HepG2 (cell line): ENCODE measurements at places on chromosomes 11 and 22. TPM values are rescaled to one million over a fixed set of nuclear protein-coding genes. Genes with fewer than 3 reads are reported as not detected.

- peaks cover 11% of the 10 kb centered on the region; the same call in 1 of the 2 replicates for H3K4me1 ChIP-seq
- no peak overlapping the region for H3K27ac ChIP-seq
- H3K4me3 ChIP-seq: no peak overlapping the region
These were observed 30.2 kb upstream of the CFAP300 start for GRCh38 chr11:102017026-102017425.

- DNase-seq: no peak
- H3K4me1 ChIP-seq: peaks cover 52% of the 10 kb centered on the region
- H3K36me3 ChIP-seq: peaks cover 44% of the 10 kb centered on the region; the same call in 2 of the 3 replicates
- H3K27ac ChIP-seq: no peak overlapping the region
- H3K4me3 ChIP-seq: no peak overlapping the region
These were observed 5.2 kb downstream of the PPP2R1B start for GRCh38 chr11:111761036-111761435.

Gene TMEM45B
- total RNA-seq: 17.3 and 29.1 TPM in 2 replicates

DNA sequence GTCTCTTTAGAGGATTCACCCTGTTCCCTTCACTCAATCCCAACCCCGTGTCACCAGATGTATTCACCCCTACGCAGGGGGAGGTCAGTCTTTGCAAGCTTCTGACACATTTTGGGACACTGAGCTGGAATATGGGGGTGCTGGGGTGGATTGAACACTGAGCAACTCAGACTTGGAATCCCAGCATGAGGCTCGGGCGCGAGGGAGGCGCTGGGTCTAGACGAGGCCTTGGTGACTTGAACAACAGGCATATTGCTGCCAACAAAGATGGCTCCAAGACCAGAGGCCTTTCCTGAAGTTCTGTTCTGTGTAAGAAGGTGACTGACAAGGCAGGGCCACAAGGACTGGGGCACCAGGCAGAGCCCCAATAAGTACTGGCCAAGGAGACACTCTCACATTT, 3.0 kb upstream of the SCGB2A1 start:
- peaks cover 26% of the 10 kb centered on the region for H3K27me3 ChIP-seq
- DNase-seq: no peak
- no peaks in the 10 kb centered on the region for H3K36me3 ChIP-seq
- H3K4me1 ChIP-seq: no peaks in the 10 kb centered on the region
- H3K4me3 ChIP-seq: no peak overlapping the region

DNA sequence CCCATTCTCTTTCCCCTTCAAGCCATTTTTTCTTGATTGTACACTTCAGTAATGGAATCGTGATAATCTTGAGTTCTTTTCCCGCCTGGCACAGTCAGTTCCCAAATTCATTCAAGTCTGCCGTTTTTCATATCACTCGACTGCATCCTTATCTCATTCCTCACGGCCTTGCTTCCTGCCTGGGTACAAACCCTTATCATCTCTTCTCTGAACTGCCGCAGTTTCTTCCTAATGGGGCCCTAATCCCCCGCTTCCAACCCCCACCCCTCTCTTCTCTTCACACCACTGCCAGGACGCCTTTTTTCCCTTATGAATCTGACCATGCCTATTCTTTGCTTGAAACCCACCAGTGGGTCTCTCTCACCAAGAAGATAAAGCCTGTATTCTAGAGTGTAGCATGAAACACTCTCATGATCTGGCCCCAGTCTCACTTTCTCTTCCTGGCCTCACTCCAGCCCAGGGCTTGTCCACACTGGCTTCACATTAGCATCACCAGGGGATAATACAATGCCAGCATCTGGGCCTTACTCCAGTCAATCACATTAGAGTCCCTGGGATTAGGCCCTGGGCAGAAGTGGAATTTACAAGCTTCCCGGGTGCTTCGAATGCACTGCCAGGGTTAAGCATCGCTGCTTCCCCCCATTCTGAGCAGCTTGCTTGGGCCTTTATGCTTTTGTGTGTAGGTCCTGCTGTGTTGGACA, 102.1 kb downstream of the FBXO7 start:
- no peak overlapping the region for H3K27ac ChIP-seq
- H3K36me3 ChIP-seq: no peaks in the 10 kb centered on the region
- peaks cover 53% of the 10 kb centered on the region for H3K4me1 ChIP-seq
- H3K27me3 ChIP-seq: no peaks in the 10 kb centered on the region

GRCh38 chr11:133399855-133400625, 132.3 kb downstream of the OPCML start:
- no peaks in the 10 kb centered on the region for H3K36me3 ChIP-seq
- H3K27ac ChIP-seq: no peak overlapping the region
- no peaks in the 10 kb centered on the region for H3K4me1 ChIP-seq
- H3K4me3 ChIP-seq: no peak overlapping the region
- no peaks in the 10 kb centered on the region for H3K27me3 ChIP-seq

DNA sequence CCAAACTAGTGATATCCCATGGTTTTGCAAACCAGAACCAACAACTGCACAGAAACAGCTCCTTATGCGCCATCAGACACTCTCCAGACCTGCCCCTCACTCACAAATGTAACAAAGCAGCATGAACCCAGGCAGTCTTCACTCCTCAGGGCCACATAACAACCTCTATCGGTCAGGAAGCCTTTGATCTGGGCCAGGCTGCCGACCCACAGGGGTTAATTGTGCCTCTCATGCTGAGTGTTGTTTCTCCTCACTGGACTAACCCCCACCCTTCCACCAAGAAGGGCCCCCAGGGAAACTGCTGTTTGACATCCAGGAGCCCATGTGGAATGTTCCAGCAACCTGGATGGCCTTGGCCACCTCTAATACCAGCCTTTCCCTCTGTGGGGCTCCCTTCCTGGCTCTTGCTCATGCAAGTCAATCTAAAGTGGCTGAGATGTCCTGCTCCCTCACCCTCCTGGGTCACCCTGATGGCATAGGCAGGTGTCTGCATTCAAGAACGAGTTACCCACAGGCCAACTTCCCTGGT, 7.9 kb upstream of the RGL4 start:
- DNase-seq: no peak
- peaks cover 15% of the 10 kb centered on the region; the same call in 1 of the 3 replicates for H3K36me3 ChIP-seq
- no peaks in the 10 kb centered on the region for H3K27me3 ChIP-seq
- H3K4me1 ChIP-seq: peaks cover 27% of the 10 kb centered on the region
- no peak overlapping the region for H3K27ac ChIP-seq
- H3K4me3 ChIP-seq: no peak overlapping the region

Gene OR2AT4
- not detected in 2 replicates for total RNA-seq

DNA sequence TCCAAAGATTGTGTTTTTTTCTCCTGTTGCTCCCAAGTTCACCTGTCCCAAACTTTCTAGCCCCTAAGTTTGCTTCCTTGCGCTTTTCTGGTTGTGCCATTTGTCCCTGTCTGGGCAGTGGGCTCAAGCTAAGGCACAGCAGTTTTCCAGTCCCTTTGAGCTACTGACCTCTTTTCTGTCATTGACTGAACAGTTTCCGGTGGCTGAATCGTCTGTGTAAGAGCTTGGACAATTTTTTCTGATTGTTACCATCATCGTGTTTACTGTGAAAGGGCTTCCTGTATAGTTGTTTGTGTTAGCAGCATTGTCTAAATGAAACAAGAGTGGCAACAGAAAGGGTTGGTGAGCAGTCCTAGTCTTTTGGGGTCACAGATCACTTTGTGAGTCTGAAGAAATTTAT, 49.8 kb downstream of the BMAL1 start:
- H3K4me3 ChIP-seq: no peak overlapping the region
- peaks cover 6% of the 10 kb centered on the region; the same call in 1 of the 2 replicates for H3K4me1 ChIP-seq
- no peak for DNase-seq
- no peak overlapping the region for H3K27ac ChIP-seq
- H3K36me3 ChIP-seq: no peaks in the 10 kb centered on the region

Gene DBX1
- not detected in 2 replicates for total RNA-seq

DNA sequence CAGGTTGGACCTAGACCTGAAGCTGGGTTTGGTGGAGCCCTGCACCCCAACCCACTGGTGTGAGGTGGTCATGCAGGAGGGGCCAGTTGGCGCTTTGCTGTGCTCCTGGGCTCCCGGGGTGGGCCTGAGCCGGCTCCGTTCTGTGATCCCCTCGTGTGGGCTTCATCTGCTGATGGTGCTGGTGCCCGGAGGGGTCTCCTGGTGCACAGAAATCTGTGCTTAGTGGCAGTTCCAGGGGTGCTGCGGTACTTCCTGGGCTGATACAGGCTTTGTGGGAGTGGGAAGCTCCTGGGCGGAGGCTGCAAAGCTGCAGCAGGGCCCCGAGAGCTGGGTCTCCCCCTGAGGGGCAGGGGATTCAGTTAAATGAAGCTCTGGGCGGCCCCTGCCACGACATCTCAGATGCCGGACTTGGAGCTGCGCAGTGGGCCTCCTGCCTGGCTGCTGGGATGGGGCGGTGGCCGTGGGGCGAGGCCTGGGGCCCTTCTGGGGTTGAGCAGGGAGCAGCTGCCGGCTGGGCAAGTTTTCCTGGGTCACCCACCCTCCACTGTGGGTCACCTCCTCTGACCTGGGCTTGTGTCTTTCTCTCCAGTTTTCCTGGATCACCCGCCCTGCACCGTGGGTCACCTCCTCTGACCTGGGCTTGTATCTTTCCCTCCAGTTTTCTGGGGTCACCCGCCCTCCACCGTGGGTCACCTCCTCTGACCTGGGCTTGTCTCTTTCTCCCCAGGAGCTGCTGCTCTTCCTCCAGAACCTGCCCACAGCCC, 410.5 kb downstream of the TBC1D22A start:
- no peak overlapping the region for H3K27ac ChIP-seq
- no peaks in the 10 kb centered on the region for H3K4me1 ChIP-seq
- no peaks in the 10 kb centered on the region for H3K27me3 ChIP-seq
- no peak overlapping the region for H3K4me3 ChIP-seq
- DNase-seq: no peak

DNA sequence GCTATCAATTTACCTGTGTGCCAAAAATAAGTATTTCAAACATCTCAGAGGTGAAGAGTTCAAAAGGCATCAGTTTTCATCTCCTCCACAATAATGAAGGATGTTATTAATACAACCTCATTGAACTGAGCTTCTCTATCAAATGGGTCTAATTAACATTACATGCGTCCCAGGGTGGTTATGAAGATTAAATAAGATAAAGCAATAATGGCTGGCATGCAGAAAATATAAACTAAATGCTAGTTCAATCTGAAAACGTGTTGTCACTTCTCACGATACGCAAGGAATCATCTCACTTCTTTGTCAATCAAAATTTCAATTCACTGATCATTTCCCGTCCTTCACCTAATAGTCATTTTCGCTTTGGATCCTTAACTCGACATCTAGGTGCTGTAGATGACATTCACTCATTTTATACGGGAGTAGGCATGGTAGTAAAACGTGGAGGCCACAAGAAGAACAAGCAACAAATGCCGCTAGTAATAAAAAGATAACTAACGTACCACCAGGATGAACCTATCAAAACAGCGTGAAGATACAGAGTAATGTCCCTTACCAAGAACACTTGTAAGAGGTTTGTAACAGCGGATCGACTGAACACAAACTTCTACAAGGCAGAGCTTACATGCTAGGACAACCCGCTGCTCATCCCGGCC, 918 bp downstream of the CHORDC1 start:
- no peak for DNase-seq
- peaks cover 32% of the 10 kb centered on the region for H3K4me1 ChIP-seq
- no peaks in the 10 kb centered on the region; the same call in 2 of the 3 replicates for H3K27me3 ChIP-seq
- peaks cover 7% of the 10 kb centered on the region; the same call in 2 of the 3 replicates for H3K36me3 ChIP-seq
- peak overlapping the region; percentile 82 for H3K4me3 ChIP-seq

DNA sequence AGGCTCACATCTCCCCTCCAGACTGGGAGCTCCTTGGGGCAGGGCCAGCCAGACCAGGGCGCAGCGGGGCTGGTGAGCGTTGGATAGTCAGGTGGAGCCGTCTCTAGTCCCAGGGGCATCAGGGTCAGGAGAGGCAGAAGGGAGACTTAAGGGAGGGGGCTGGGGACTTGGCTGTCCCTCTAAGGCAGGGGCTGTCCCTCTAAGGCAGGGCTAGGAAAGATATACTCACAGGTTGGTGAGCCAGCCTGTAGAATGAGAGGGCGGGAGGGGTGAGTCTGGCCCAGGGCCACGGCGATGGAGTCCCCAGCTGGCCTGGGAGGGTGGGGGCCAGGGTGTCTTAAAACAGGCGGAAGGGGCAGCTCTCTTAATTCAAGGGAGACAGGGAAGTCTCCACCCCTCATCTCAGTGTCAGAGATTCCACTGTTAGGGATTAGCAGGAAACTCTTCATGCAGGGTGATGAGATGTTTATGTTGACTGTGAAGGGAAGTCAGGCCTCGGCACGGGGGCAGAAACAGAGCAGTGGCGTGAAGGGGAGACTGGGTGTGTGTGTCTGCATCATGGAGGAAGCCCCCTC, 11.3 kb downstream of the P2RY2 start:
- no peaks in the 10 kb centered on the region for H3K36me3 ChIP-seq
- DNase-seq: no peak
- peaks cover 4% of the 10 kb centered on the region; the same call in 1 of the 3 replicates for H3K27me3 ChIP-seq
- H3K27ac ChIP-seq: no peak overlapping the region
- H3K4me3 ChIP-seq: no peak overlapping the region

Gene DNAJC24
- total RNA-seq: 12.0 and 13.7 TPM in 2 replicates

Gene KRTAP5-2
- not detected in 2 replicates for total RNA-seq

DNA sequence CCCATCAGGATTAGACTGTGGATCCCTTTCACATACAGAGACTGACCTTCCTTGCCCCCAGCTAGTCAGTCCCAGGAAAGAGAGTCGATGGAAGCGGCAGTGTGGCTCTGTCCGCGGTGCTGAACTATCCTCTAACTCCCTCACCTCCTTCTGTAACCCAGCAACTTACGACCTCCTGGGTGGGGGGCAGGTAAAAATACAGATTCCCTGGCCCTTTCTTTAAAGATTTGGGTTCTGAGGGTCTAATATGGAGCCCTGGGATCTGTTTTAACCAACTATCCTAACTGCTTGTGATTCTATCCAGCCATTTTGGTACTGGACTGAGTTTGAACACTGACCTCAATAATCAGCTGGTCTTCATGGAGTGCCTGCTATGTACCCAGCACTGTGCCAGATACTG, 23.2 kb downstream of the MFNG start:
- no peaks in the 10 kb centered on the region for H3K36me3 ChIP-seq
- peak; percentile 28 for DNase-seq

Gene TPBGL
- not detected in 2 replicates for total RNA-seq

Gene GDPD4
- not detected in 2 replicates for total RNA-seq

- H3K27ac ChIP-seq: no peak overlapping the region
- no peaks in the 10 kb centered on the region for H3K4me1 ChIP-seq
- no peak overlapping the region for H3K4me3 ChIP-seq
- H3K27me3 ChIP-seq: no peaks in the 10 kb centered on the region
- H3K36me3 ChIP-seq: no peaks in the 10 kb centered on the region
These were observed 9.8 kb upstream of the DDX10 start for GRCh38 chr11:108654994-108655631.

- no peak overlapping the region for H3K27ac ChIP-seq
- no peaks in the 10 kb centered on the region for H3K36me3 ChIP-seq
- H3K27me3 ChIP-seq: no peaks in the 10 kb centered on the region; the same call in 2 of the 3 replicates
- no peak for DNase-seq
- no peak overlapping the region for H3K4me3 ChIP-seq
These were observed 19.5 kb upstream of the SIK3 start for GRCh38 chr11:117117681-117118080.
